ENCODE measurements at places on chromosomes 7 and 10.

DNA sequence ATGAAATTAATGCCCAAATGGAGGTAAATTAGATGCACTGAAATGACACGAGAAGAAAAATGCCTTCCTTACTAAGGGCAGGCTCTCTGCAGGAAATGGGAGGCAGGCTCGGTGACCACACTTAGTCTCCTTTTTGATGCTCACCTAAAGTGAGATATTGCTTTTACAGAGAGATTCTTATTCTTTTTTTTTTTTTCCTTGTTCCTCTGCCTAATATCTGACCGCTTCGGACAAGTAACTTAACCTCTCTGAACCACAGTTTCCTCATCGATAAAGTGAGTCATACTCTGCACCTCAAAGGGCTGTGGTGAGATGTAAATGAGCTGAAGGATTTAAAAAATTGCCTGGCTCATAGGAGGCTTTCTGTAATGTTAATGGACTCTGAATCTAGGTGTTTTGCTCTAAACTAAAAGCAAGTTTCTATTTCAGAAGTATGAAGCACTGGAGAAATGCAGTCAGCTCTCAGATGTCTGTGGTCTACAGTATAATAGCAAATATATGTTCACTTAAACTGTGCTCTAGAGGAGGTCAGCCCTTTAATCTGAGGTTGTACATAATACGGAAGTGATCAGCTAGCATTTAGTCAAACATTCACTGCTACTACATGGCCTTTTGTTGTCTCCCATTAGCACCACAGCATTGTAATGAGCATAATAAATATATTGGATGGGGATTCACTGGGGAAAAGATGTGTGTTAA is 23.2 kb downstream of the NKX2-3 start:
- no peak for DNase-seq

DNA sequence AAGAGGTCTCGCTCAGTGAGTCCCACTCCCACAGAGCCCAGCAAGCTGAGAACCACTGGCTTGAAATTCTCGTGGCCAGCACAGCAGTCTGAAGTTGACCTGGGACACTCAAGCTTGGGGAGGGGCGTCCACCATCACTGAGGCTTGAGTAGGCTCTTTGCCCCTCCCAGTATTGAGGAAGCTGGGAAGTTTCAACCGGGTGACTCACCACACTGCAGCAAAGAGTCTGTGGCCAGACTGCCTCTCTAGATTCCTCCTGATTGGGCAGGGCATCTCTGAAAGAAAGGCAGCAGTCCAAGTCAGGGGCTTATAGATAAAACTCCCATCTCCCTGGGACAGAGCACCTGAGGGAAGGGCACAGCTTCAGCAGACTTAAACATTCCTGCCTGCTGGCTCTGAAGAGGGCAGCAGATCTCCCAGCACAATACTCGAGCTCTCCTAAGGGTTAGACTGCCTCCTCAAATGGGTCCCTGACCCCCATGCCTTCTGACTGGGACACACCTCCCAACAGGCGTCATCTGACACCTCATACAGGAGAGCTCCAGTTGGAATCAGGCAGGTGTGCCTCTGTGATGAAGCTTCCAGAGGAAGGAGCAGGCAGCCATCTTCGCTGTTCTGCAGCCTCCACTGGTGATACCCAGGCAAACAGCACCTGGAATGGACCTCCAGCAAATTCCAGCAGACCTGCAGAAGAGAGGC is 970.9 kb upstream of the LRRN3 start:
- no peak for DNase-seq

DNA sequence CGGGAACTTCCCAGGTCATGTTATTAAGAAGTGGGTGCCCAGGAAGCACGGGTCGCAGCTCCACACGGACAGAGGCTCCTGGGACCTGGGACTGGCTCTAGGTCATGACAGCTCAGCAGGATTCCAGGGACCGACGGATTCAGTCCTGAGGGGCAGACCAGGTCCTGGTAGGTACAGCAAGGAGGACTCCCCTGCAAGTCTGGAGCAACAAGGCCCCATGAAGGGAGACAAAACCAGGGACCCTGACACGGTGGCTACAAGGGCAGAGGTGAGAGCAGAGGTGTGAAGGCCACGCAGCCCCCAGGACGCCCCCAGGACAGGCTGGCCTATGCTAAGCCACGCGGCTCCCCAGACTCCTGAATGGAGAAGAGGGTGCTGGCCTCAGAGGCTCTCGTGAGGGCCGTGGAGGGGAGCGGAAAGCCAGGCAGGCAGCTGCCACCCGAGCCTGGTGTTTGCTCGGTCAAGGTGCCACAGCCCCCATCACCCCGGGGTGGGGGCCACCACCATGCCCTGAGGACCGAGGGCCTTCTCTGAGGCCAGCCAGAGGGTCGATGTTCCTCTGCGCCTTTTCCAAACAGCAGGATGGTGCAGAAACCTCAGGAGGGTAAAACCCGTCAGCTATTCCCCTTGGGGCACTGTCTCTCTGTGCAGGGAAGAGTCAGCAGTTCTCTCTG is 348.9 kb downstream of the PTPRN2 start:
- no peak for DNase-seq

- peak; percentile 32 for DNase-seq
Observed at GRCh38 chr10:4847561-4848355, 21.8 kb downstream of the AKR1E2 start.

DNA sequence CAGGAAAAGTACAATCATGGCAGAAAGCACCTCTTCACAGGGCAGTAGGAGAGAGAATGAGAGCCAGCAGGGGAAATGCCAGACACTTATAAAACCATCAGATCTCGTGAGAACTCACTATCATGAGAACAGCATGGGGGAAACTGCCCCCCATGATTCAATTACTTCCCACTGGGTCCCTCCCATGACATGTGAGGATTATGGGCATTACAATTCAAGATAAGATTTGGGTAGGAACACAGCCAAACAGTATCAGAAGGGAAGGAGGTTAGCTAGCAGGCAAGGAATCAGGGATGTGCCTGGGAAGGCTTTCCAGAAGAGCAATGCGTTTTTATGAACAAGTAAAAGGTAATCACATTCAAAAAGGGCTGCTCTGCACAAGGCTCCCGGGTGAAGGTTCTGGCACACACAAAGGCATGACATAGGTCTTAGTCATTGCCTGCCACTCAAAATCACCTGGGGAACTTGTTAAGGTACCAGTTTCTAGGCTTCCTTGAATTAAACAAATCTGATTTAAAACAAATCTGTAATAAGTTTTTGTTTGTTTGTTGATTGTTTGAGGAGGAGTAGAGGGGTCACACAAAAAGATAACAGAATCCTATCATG is 40.9 kb downstream of the BMPER start:
- DNase-seq, result no peak

- DNase-seq, result no peak
Observed at GRCh38 chr10:35306852-35307251, 29.5 kb upstream of the CCNY start.

DNA sequence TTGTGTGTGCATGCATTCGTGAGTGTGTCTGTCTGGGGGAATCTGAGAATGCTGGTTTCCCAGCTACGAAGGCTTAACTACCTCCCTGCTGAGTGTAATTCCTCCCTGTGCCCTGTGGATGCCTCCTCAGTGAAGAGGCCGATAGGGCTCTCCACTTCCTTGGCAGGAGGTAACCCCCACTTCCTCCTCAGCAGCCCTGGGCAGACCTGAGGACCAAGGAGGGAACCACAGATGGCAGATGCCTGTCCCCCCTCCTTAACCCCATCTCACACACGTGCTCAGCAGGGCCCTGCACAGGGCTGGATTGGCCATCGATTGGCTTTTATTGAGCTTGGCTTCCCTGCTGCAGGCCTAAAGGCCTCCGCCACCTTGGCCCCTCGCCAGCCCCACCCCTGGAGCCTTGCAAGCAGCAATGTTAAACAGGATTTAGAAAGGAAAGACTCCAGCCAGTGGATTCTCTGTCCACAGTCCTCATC is 45.6 kb upstream of the LRRC4 start:
- no peak for DNase-seq

DNA sequence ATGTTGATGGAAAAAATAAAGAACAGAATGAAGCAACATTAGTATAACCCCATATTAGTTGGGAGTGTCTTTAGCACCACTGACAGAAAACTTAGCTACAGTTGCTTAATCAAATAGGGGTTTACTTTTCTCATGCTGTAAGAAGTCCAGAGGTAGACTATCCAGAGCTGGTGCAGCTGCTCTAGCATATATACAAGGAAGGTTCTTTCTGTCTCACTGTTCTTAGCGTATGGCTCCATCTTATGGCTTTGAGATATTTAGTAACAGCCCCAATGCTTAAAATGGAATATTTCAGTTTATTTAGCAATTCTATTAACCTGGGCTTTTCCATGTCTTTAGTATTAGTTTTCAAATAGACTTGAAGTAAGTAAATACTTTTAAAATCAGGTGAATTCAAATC is 15.2 kb upstream of the WNT2 start:
- no peak for DNase-seq

Data from AG04450 (cell line).